ENCODE measurements at places on chromosomes 12 and 14.

DNA sequence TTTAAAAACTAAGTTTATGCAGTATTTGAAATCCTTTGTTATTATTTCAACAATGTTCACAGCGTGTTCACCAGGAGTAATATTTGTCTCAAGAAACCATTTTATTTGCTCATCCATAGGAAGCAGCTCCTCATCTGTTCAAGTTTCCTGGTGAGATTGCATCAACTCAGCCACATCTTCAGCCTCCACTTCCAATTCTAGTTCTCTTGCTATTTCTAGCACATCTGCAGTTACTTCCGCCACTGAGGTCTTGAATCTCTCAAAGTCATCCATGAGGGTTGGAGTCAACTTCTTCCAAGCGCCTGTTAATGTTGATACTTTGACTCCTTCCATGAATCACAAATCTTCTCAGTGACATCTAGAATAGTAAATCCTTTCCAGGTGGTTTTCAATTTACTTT is 18.0 kb downstream of the CLEC9A start:
- DNase-seq: no peak

DNA sequence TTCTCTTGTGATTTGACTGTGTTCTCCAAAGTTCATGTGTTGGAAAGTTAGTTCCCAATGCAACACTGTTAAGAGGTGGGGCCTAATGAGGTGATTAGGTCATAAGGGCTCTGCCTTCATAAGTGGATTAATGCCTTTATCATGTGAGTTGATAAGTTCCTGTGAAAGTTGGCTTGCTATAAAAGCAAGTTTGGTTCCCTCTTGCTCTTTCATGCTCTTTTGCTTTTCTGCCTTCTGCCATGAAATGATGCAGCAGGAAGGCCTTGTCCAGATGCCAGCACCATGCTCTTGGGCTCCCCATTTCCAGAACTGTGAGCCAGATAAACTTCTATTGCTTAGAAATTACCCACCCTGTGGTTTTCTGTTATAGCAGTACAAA is 41.9 kb downstream of the SLC16A7 start:
- DNase-seq: no peak

GRCh38 chr14:100740196-100740825 is 13.6 kb downstream of the DLK1 start:
- no peak for DNase-seq

- DNase-seq: no peak
These were observed 4.3 kb upstream of the ASCL1 start for GRCh38 chr12:102953221-102953620.

GRCh38 chr14:90136904-90137303 is 75.1 kb downstream of the KCNK13 start:
- DNase-seq: no peak

GRCh38 chr12:30884799-30885198 is 41.7 kb upstream of the TSPAN11 start:
- no peak for DNase-seq

DNA sequence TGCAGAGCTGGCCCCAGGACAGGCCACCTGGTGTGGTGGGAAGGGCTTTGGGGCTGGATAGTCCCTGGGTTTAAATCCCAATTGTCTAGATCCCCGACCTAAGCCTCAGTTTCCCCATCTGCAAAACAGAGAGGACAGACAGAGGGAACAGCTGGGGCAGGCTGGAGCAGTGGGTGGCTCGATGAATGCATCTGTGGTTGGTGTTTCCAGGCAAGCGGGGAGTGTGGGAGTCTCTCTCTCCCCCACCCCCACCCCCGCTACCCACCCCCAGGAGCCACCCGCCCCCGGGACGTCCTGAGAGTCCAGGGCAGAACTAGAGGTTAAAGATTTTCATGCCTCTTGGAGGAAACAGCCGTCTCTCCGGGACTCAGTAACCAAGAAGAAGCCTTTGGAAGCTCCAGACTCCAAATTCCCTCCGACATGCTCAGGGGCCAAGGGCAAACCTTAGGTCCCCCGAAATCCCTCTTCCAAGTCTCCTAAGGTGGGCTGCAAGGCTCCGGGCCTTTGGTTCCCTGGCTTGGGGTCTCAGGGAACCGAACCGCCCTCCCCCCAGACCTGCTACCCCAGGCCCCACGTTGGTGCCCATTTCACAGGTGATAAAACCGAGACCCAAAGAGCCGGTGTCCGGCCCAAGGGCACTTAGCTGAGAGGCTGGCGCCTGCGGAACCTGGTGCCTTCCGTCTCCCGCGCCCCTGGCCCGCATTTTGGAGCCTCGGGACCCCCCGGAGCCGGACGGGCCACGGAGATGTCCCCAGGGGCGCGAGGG is 474 bp downstream of the TRPV4 start:
- no peak for DNase-seq

DNA sequence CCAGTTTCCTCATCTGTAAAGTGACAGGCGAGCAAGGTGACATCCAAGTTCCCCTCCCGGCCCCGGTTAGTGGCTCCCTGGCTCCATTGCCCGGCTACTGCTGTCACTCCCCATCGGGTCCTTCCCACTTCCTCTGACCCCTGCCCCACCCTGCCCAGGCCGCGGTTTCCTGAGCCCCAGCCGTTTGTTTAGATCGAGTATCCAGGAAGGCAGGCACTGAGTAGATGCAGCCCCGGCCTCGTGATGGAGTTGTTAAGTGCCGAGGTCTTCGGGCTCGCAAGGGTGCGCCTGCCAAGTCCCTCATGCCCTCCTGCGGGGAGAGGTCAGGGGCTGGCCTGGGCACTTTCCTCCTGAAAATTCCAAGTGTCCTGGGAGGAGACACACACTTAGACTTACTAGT is 55.4 kb downstream of the TEAD4 start:
- DNase-seq: no peak
